Activated T-cell treated with anti-CD3 and anti-CD28 coated beads, Interleukin-2, amount 50 U/mL, for 1 hour (primary cell): ENCODE measurements at places on chromosomes 2 and 18.

- no peak for DNase-seq
Observed at GRCh38 chr18:25896178-25896780, 194.1 kb downstream of the SS18 start.

- no peak for DNase-seq
Observed at GRCh38 chr2:191051825-191052778, 38.1 kb upstream of the STAT1 start.

DNA sequence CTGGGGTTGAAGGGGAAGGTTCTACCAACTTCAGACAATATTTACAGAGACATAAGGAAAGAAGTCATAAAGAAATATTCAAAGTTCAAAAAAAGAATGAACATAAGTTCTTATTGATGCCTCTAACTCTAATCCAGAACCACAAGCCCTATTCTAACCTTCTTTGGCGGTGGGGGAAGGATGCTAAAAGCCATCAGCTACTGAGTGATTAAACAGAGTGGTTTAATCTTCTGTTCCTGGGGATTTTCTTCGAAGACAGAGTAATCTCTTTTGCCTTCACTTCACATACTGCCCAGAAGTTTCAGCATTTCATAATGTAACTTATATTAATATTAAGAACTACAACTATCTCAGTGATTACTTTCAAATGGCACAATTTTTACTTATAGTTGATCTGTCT, 51.2 kb upstream of the TXNDC2 start:
- no peak for DNase-seq

- no peak for DNase-seq
Observed at GRCh38 chr2:106201661-106202060, 7.6 kb upstream of the UXS1 start.

DNA sequence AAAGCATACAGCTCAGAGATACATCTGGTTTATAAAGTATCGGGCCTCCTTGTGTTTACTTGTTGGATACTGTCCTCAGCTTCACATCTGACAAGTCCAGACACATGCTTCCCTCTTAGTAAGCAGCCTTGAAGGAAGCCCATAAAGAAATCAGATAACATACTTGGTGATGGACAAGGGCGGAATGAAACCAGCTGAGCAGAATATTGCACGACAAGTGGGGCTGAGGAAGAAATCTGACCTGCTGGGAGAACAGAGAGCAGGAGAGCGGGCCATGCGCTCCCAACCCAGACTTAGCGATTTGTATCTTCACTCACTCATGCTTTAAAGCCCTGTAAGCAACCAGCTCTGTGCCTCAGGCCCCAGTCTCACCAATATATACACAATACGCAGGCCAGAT, 208.4 kb downstream of the CDH20 start:
- DNase-seq: no peak

DNA sequence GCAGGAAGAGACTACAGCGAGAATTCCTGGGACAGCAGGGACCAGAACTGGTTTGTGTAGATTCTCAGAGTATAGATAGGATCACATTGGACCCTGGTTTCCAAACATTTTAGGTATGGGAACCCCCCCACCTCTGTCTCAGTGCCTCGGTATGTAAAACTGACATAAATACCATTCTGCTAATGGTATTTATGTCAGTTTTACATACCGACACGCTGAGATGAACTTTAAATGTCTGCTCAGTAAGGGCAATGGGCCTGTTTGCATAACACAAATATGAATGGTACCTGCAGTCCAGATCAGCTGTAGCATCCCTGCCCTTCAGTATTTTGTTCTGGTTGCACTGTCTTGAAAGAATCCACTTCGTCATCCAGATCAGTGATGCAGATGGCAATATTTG, 73.2 kb downstream of the WDSUB1 start:
- DNase-seq: no peak

GRCh38 chr2:208189810-208190503, at the start of gene C2orf80:
Gene C2orf80 (minus strand): TSS chr2:208190030. CDS start chr2:208186986, 3,044 bp downstream.
- no peak for DNase-seq

DNA sequence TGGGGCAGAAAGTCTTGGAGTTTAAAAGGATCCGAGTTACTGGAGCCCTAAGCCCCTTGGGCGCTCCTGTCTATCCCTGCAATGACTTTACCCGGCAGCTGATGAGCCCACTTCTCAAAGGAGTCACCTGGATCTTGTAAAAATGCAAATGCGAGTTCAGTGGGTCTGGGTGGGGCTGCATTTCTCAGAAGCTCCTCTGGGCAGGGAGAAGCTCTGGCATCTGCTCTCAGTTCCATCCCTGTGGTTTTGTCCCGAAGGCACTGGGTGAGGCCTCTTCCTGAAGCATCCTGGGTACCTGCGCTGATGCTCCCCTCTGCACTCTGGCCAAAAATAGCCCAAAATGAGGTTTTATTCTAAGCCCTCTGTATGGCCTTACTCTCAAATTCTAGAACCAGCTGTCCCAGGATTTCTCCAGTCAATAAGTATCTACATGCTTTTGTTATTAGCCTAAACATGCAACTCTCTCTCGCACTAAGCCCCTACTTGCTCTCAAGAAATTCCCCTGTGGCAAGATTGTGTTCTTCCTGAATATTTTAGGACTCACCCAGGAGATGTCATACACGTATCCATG, 167.8 kb upstream of the APCDD1 start:
- DNase-seq: no peak

- no peak for DNase-seq
Observed at GRCh38 chr2:218081063-218081462, 12.0 kb downstream of the RUFY4 start.

DNA sequence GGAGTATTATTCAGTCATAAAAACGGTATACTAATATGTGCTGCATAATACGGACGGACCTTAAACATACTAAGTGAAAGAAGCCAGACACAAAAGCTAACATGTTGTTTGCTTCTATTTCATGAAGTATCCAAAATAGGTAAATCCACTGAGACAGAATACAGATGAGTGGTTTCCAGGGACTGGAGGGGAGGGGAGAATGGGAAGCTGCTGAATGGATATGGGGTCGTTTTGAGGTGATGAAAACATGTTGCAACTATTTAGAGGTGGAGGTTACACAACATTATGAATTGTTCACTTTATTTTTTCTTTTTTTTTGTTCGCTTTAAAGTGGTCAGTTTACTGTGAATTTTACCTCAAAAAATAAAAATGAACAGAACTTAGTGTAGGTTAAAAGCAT, 52.9 kb downstream of the RAB10 start:
- DNase-seq: no peak

GRCh38 chr2:236998236-236998635, 87.5 kb upstream of the COPS8 start:
- no peak for DNase-seq

- no peak for DNase-seq
Observed at GRCh38 chr2:71788601-71789240, 335.4 kb downstream of the DYSF start.

GRCh38 chr2:112768432-112768831, 4.0 kb upstream of the CKAP2L start:
- DNase-seq: no peak

DNA sequence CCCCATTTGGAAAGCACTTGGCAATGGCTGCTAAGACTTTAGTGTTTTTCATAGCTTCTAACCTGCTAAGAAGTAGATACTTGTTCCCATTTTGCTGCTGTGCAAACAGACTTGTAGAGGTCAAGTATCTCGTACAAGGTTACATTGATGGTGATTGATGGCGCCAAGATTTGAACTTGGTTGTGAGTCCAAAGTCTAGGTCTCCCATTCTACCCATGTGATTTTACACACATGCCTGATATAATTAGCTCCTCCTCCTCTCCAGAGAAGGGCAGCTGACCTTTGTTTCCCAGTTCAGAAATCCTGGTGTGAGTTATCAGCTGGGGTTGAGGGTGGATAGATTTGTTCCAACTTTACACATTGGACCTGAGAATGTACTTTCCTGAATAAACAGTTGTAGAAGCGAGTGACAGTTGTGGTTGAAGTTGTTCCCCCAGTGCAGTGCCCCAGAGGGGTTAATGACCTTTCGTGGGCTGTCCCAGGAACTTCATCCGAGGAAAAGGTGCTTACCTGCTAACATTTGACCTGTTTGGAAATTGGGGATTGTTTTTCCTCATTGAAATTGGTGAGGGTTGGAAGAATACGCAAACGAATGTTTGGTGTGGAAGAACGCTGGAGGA, 10.4 kb downstream of the TCF7L1 start:
- DNase-seq: no peak

DNA sequence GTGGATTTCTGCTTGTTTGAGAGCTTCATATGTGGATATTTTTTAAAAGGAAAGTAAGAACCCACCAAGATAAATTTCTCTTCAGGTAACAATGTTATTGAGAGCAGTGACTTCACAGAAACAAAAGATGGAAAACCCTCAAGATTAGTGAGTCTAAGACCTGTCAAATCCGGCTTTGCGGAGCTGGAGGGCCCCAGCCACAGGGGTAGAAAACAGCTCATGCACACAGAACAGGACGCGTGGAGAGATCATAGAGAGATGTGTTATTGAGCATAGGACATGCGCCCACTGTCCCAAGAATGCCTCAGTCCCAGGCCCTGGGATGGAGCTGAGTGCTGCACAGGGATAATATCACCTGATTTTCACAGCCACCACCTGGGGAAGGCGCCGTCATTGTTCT, 21.3 kb downstream of the EDAR start:
- no peak for DNase-seq

- DNase-seq: peak; percentile 7
Observed at GRCh38 chr2:42971947-42972736, 179.8 kb upstream of the HAAO start.

DNA sequence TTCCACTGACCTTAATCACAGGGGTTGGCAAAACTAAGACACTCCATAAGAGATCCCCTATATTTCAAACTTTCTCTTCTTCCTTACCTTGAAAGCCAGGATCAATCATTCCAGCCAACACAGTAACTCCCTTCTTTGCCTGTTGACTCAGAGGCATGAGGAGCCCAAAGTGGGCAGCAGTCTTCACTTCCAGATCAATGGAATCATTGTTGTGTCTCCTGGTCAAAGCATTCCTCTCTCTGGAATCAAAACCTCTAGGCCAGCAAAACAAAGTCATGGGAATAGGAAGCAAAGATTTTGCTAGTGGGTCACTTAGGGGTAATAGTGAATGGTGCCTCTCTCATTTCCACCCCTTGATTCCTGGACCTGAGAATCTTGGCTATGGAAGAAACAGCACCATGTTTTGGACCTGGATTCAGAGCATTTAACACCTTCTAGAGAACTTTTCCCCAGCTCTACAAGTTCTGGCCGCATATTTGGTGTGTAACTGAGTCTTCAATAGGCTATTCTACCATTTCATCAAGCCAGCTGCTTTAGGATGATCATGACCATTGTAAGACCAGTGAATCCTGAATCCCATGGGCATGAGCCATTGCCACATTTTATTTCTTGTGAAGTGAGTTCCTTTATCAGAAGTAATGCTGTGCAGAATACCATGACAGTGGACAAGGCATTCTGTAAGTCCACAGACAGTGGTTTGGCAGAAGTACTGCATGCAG, 65.7 kb upstream of the SERPINE2 start:
- DNase-seq: no peak

DNA sequence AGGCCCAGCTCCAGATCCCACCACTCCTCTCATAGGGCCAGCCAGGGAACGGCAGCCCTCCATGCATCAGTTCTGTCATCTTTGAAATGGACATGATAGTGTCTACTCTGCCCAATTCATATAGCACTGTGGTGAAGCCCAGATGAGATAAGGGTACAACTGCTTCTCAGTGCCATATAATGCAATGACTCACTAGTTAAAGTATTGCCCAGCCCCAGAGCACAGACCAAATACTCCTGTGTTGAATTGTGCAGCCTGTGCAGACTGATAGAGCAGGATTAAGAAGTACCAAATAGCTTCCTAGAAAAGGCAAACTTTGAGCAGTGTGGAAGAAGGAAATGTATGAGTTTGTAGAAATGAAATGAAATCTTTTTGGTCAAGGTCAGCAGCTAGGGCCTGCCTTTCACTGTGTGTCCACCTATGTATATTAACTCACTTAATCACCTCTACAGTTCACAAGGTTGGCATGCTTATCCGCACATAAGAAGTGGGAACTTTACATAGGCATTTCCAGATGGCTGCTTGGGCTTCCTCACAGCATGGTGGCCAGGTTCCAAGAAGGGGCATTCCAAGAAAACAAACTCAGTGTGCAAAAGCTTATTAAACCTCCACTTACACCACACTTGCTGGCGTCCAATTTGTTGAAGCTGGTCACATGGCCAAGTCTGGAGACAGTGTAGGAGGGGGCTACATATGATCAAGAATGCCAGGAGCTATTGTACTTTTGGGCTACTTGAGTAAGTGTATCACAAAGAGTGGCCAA, 102.8 kb upstream of the COPS8 start:
- DNase-seq: no peak

GRCh38 chr2:44655401-44655864, 286.1 kb upstream of the SIX3 start:
- no peak for DNase-seq

DNA sequence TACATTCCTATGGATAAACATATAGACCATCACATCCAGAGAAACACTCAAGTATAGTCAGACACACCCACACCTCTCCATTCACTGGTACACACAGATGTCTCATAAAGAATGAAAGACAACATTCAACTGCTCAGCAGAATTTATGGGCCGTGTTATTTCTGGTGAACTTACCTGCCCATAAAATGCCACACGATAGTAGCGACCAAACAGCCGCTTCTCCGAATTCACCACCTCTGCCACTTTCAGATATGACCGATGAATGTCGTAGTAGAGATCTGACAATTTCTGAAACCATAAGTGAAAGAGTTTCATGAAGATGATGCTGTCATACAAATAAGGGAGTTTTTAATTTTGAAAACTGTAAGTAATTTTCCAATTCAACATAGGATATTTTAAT, 70.7 kb upstream of the CCDC195 start:
- DNase-seq: no peak

GRCh38 chr2:179886-180285, 83.9 kb downstream of the SH3YL1 start:
- DNase-seq: no peak

DNA sequence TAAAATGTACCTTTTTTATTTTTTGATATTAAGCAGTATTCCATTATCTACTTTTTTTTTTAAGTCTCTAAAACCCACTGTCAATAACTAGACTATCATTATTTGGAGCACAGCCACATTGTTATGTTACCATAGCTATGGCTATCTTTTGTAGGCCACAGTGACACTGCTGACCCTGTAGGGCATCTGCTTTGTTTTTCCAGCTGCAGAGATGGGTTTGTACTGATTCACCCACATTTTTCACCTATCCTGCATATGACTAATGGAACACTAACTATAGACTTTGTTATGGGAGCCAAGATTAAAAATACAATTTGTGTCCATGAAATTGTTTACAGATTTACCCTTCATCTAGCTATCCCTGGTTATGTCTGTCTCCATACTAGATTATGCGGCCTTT, 21.6 kb upstream of the OTX1 start:
- DNase-seq: no peak

GRCh38 chr2:120552079-120552478, 183.6 kb upstream of the GLI2 start:
- no peak for DNase-seq

GRCh38 chr2:239355724-239356123, 45.1 kb downstream of the HDAC4 start:
- DNase-seq: no peak
